ENCODE measurements at places on chromosomes 5 and 9.

DNA sequence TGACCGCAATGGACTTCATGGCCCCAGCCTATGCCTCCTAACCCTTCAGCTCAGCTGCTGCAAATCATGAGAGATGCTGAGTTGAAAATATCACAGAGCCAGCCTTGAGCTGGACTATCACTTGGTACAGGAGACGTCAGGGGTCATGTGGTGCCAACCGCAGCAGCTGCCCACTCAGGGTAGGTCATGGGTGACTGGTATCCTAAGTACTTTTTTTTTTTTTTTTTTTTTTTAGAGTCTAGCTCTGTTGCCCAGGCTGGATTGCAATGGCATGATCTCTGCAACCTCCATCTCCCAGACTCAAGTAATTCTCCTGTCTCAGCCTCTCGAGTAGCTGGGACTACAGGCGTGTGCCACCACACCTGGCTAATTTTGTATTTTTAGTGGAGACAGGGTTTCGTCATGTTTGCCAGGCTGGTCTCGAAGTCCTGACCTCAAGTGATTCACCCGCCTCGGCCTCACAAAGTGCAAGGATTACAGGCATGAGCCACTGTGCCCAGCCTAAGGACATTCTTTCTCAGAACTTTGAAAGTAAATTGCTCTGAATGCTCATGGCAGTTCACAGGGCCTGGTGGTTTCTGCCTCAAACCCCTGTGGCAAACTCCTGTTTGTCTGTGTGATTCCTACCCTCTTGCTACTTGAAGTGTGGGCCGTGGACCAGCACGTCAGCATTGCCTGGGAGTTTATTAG lies 21.3 kb downstream of the WWC1 start:
- no peak for DNase-seq

GRCh38 chr5:485113-485945 lies 38.9 kb downstream of the SLC9A3 start:
- DNase-seq, result no peak

DNA sequence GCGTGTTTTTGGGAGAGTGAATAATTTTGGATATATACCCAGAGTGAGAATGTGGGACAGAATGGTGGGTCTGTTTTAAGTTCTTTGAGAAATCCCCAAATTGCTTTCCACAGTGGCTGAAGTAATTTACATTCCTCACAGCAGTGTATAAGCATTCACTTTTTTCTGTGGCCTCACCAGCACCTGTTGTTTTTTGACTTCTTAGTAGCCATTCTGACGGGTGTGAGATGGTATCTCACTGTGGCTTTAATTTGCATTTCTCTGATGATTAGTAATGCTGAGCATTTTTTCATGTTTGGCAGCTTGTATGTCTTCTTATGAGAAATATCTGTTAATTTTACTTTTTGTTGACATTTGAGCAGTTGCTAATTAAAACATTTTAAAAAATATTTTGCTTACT lies 9.4 kb upstream of the SPATA31D1 start:
- DNase-seq, result no peak

GRCh38 chr5:62791059-62791458 lies 212.4 kb downstream of the LRRC70 start:
- no peak for DNase-seq

- no peak for DNase-seq
Observed at GRCh38 chr5:61866930-61867329, 439.1 kb upstream of the KIF2A start.

GRCh38 chr9:78707080-78707479 lies 410.2 kb downstream of the PSAT1 start:
- no peak for DNase-seq

- no peak for DNase-seq
Observed at GRCh38 chr5:142396436-142397038, 71.7 kb upstream of the SPRY4 start.

DNA sequence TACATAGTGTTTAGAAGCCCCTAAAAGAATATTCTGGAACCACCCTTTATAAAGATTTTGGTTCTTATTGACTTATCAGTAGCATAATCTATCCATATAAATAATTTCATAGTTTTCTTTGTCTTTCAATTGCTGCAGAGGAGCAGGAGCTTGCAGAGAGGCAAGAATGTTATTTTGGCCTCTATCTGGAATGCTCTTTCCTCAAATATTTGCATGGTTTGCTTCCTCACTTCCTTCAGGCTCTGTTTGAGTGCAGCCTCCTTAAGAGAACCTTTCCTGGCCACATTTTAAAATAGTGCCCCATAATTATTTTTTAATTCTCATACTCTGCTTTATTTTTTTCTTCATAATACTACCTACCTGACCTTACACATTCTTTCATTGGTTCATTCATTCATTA lies 1.5 kb downstream of the C5 start:
- DNase-seq, result no peak

- DNase-seq, result no peak
Observed at GRCh38 chr5:119454171-119454570, 1.9 kb downstream of the HSD17B4 start.

- no peak for DNase-seq
Observed at GRCh38 chr5:104361932-104362331, 799.3 kb upstream of the NUDT12 start.

- no peak for DNase-seq
Observed at GRCh38 chr9:89770531-89771174, 165.8 kb downstream of the GADD45G start.

DNA sequence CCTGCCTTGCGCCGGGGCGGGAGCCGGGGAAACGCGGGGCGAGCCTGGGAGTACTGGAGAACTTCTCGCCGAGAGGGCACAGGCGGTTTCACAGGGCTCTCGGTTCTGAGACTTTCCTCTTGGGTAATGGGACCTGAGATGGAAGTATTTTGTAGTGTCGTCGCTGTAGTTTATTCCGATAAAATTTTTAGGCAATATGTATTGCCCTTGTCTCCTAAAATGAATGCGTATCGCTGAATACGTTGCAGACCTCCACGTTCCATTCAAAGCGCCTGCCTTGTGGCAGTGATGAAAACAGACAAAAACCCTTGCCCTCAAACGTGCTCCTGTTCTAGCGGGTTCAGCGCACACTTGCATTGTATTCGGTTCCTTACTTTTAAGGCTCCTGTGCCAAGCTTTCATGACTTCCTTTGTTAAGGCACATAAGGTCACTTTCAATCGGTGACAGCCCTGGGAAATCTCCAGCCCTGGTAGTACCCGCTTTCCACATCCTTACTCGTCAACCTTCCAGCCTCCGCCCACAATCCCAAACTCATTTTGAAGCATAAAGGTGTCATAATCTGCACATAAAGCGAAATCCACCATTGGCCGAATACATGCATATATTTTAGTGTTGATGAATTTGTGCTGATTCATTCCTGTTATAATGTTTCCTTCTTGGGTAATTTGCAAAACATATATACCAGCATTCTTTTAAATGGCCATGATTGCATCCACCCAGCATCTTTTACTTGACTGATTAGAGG lies 694 bp downstream of the RMI1 start:
- no peak for DNase-seq

- DNase-seq, result no peak
Observed at GRCh38 chr5:36172599-36172998, 20.7 kb downstream of the SKP2 start.

DNA sequence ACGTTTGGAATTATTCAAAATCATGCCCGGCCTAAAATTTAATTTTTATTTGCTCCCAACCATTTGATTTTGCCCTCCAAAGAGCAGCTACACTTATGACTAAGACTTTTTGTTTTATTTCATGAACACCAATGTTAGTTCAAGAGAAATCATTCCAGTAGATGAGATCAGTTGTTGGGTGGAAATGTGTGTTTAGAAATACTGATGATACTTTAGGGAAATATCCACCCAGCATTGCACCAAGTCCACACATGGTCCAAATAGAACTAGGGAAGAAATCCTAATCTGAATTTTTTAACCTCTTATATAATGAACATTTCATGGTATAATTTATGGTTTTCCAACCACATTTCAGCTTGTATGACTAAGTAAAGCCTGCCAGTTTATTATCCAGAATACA lies 28.3 kb upstream of the GOLPH3 start:
- no peak for DNase-seq

GRCh38 chr9:89593727-89594427 lies 10.9 kb upstream of the GADD45G start:
- DNase-seq, result peak; percentile 79

DNA sequence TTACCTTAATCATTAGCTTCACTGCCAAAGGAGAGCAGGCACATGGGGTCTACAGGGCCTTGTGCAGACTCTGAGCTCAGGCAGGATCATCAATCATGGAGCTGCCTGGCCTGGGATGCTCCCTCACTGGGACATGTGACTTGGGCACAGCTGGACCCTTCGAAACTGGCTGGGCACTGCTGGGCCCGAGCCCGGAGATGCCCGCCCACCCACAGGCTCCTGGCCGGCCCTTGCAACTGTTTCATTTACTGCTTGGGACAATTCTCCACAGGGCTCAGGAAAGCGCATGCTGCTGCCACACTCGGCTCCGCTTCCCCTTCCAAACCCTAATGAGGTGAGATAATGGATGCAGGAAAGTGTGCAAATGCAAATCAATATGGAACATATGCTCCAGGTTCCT lies 387.5 kb downstream of the TRIM36 start:
- no peak for DNase-seq

GRCh38 chr5:38739011-38739704 lies 106.7 kb upstream of the OSMR start:
- no peak for DNase-seq

GRCh38 chr5:154829589-154830218 lies 20.7 kb downstream of the FAXDC2 start:
- DNase-seq, result no peak

- no peak for DNase-seq
Observed at GRCh38 chr5:140362311-140362710, 2.3 kb downstream of the SLC4A9 start.

GRCh38 chr5:117242028-117242427 lies 667.4 kb upstream of the SEMA6A start:
- DNase-seq, result no peak

- DNase-seq, result peak; percentile 40
Observed at GRCh38 chr9:101705135-101705661, 33.2 kb downstream of the GRIN3A start.

DNA sequence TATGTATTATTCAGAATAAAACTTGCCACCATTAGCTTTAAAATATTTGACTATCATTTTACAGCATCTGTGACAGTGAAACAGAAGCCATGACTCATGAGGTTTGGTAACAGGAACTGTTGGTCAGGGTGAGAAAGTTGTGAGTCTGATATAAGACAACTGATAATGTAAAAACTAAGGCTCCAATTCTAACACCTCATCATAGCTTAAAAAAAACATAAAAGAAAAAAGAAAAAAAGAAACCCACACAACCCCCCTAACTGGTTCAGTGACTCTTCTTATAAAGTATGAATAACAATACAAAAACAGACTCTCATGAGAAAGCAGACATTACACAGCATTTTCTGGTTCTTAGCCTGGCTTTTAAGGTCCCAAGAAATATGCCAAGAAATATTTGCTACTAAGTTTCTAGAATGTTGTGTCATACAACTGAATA lies 85.8 kb downstream of the MRPS27 start:
- no peak for DNase-seq

GRCh38 chr5:134851307-134851923 lies 5.6 kb downstream of the C5orf24 start:
- DNase-seq, result no peak

Measured in HEK293T (cell line).